Stimulated activated CD4-positive, alpha-beta T cell treated with anti-CD3 and anti-CD28 coated beads, Interleukin-2, amount 100 ng/mL, for 24 hours (primary cell): ENCODE measurements at places on chromosomes 12 and 14.

GRCh38 chr12:54616933-54617680 lies 17.6 kb downstream of the LACRT start:
- DNase-seq, result no peak

- DNase-seq, result no peak
Observed at GRCh38 chr12:18868717-18869116, 130.8 kb downstream of the CAPZA3 start.

- DNase-seq, result no peak
Observed at GRCh38 chr14:105865266-105865903, 339.0 kb downstream of the TMEM121 start.

DNA sequence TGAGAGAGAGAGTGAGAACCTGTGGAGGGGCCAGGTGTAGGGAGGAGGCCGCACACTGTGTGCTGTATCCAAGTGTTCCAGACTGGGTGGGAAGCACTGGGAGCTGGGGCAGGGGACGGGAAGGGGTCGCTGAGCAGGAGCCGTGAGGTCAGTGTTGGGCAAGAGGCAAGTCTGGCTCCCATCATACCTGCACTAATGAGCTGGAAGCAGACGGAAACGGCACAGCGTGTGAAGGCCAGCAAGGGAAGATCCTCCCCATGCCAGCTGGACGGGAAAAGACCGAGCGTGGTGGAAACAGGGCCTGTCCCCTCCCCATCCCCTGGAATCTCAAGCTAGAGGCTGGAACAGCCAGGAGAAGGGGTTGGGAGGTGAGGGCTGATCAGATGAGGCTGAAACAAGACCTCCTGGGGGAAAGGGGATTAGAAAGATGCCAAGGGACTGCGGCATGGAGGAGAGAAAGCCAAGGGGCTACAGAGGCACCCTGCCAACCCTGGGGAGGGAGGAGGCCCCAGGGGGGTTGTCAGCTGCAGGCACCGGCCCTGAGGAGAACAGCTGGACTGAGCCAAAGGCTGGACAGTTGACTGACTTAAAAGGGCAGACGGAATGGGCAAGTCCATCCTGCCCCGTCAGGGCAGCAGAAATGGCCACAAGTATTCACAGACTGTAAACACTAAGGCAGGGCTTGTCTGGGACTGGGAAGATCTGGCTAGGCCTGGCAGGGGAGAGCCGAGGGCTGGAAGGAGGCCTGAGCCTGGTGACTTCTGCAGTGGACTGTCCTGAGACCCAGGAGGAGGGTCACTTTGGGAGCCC lies 19.0 kb upstream of the LTBP2 start:
- DNase-seq, result no peak

DNA sequence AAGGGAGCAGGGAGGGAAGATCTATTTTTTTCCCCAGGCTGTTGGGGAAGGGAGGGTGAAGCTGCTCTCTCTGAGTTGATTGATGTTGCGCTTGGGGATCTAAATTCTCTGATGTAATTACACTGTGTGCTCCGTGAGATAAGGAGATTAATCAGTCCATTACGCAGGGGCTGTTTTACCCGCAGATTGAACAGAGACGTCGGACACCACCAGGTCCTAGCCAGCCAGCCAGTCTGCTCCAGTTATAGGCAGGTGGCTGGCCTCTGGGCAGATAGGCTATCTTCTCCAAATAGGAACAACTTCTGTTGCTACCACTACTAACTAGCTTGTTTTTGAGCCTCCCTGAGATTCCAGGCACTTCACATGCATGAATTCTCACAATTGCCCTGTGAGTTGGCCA lies 91.1 kb downstream of the SRRM4 start:
- DNase-seq, result no peak

DNA sequence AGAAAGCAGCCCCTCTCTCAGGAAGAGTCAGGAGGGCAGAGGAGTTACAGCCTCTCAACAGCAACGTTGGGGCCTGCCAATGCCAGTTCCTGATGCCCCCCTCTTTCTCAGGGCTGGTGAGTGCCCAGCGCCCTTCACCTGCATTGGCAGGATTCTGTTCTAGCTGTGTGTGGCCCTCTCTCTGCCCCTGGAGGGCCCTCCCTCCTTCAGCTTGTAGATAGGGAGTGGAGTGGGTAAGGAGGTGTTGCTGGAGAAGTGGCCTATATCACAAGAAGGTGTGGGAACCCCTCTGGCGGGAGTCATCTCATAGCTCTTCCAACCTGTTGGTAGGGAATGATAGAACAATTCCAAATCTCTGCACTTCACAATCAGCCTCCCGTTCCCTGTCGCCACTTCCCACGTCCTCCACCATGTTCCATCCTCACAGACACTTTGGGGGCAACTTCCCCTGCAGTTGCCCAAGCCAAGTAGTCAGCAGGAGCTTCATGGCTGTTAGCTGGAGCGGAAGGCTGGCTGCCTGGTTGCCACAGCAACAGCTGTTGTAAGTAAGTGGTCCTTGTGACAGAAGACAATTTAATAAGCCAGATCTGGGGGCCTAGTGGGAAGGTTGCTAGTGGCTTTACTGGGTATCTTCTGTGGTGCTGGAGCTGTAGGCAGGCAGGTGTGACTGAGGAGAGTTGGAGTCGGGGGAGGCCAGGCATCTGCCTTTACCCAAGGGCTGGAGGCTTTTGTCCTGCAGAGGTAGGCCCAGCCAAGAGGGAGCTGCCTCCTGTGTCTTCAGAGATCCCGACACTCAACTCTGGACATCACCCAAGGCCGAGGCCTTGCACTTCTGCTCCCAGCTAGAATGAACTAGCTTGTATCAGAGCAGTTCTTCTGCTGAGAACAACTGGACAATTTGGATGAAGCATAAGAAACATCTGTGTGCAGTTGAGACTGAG lies 38.4 kb downstream of the GALNT16 start:
- DNase-seq, result no peak

GRCh38 chr12:3032770-3033538 lies 44.2 kb upstream of the TSPAN9 start:
- DNase-seq, result no peak

DNA sequence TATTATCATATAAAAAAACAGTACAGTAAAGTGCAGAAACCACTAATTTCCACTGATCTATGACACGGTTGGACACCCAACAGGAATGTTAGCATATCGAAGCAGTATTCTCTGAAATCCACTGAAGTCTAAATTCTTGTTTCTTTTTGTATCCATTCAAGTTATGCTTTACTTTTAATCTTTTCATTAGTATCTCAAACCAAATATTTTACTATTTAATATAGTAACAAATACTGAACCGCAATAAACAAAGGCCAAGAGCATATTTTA lies 41.1 kb downstream of the ATXN2 start:
- no peak for DNase-seq

- DNase-seq, result no peak
Observed at GRCh38 chr14:23060536-23061260, 3.4 kb upstream of the CDH24 start.

GRCh38 chr12:2301531-2302461 lies 249.0 kb downstream of the CACNA1C start:
- no peak for DNase-seq

- no peak for DNase-seq
Observed at GRCh38 chr12:99130808-99131553, 485.9 kb downstream of the APAF1 start.

DNA sequence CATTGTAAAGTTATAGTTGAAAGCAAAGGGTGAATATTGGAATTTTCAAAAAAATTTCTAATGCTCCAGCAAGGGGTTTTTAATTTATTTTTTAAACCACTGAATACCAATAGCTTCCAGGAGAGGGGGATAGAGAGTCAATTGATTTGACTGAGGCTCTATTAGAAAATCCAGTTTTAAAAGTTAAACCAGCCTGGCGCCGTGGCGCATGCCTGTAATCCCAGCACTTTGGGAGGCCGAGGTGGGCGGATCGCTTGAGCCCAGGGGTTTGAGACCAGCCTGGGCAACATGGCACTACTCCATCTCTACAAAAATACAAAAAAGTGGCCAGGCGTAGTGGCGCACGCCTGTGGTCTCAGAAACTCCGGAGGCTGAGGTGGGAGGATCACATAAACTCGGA lies 150.1 kb downstream of the SLC38A4 start:
- DNase-seq, result no peak

GRCh38 chr12:89862511-89863445 lies 154.1 kb upstream of the ATP2B1 start:
- no peak for DNase-seq

- no peak for DNase-seq
Observed at GRCh38 chr12:22340143-22340542, 5.6 kb upstream of the ST8SIA1 start.

DNA sequence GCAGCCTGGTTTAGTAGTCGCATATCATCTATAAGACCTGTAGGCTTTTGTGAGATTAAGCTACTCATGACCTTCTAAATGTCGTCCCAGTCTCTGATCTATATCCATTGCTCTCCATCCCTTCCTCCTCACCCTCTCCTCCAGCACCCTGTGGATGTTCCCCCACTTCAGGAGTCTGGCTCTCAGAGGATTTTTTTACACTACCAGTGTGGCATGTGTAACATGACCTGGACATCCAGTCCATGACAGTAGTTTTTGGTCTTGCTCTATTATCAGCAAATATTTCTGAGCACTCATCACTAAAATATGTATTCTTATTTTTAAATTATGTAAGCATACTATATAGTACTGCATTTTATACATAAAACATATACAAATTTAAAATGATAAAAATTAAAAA lies 142.1 kb downstream of the DYRK2 start:
- DNase-seq, result no peak

DNA sequence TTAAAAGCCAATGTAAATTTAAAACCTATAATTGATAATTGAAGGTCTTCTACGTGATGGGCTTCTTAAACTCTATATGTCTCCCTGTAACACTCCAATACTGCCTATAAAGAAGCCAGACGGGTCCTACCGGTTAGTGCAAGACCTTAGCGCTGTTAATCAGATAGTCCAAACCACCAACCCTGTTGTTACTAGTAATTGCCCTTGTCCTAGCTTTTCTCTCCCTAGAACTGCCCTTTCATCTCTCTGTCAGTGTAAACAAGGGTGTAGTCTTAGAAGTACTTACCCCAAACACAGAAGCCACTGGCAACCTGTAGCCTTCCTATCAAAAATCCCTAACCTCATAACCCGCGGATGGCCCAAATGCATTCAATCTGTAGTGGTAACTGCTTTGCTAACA lies 243.0 kb upstream of the DIO3 start:
- no peak for DNase-seq

- no peak for DNase-seq
Observed at GRCh38 chr12:67039995-67040860, 228.9 kb upstream of the CAND1 start.

DNA sequence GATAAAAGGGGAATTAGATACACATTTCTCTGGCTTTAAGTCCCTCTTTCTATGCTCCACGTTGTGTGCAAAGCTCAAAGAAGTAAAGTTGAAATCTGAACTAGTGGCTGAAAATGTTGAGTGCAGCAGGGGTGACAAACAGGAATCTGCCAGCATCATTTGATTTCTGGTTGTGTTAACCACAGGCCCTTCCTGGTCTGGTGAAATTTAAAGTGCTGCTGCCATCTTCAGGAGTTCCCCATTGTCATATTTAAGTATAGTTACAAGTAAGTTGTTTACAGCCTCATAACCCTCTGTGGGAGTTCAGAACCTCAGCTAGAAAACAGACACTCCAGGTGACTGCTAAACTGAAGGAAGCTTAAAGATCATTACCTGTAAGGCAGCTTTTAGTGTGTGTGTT lies 90.9 kb upstream of the CCDC196 start:
- no peak for DNase-seq

DNA sequence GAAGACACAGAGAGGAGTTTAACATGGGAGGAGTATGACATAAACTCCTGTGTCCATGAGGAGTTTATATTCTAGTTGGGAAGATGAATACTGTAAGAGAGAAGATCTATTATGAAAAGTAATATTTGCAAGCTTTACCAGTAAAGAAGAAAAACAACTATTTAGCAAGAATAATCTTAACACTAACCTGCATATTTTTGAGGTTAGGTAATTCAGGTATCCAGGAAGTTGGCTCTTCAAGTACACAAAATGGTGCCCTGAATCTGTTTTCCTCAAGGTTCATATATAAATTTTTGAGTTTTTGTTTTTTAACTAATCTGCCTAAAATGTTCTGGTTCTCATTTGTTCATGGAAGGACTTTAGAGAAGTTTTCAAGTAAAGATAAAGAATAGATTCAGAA lies 33.9 kb upstream of the KCNMB4 start:
- no peak for DNase-seq

DNA sequence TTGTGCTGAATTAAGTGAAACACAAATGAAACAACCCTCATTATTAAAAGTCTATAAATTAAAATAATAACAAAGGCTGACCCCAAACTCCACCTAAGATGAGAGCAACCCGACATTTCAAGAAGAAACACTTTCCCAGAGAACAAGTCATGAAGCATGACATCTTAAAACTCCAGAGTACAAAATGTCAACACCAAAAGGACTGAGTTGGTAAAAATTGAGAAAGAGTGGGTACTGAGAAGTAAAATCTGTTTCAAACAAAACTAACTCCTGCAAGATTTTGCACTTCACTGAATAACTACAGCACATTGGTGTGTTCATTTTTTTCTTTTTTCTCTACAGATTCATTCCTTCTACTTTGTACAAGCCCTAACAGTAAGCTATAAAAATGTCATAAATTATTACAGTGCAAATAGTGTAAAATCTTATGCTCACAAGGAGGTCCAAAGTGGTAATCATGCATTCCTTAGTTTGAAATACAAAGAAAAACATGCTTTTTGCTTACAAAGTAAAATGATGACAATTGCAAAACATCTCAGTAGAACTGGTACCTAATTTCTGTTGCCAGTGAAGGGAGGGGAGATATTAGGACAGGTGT lies 31.8 kb downstream of the SLC35F4 start:
- DNase-seq, result no peak

- DNase-seq, result no peak
Observed at GRCh38 chr14:51072976-51073375, 21.9 kb downstream of the TRIM9 start.

DNA sequence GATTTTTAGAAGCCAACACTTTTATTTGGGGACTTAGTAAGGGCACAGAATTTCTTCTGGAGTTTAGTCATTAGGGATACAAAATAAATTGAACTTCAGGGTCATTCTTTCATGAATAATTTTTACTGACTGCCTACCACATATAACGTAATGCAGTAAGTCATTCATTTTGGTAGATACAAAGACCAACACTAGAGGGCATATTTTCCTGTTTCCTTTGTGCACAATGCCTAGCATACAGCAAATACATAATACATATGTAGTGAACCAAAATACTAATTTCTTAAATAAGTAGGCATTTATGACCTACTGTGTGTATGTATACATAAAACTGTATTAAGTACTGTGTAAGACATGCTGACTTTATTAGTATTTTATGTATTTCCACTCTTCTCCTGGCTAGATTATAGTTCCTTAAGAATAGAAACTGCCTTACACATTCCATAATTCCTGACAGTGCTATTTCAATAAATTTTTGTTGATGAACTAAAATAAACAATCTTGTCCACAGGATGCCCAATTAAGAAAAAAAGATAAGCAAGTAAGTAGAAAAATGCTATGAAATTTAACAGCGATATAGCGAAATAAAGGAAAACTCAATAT lies 47.9 kb downstream of the PPP1R12A start:
- DNase-seq, result no peak
